ENCODE measurements at places on chromosomes 3 and 15.

GRCh38 chr15:91521996-91522395, 331.5 kb upstream of the SLCO3A1 start:
- DNase-seq: no peak

DNA sequence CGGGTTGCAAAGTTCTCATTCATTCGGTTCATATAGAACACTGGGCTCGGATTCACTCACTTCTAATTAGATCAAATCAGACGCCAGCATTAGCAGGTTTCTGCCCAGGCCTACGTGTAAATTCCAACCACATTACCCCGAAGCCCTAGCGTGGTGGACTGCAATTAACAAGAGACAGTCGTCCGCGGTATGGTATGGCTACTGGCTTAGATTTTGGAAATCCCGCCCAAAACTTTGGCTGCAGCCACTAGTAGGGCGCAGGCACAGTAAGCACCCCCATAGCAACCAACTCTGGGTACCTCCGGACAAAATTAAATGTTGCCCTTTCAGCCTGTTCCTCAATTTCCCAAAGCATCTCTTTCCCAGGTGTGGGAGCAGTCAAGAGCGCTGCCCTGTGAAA, 771 bp downstream of the RARRES1 start:
- no peak for DNase-seq

GRCh38 chr3:183313351-183313750, 60.3 kb downstream of the B3GNT5 start:
- no peak for DNase-seq

DNA sequence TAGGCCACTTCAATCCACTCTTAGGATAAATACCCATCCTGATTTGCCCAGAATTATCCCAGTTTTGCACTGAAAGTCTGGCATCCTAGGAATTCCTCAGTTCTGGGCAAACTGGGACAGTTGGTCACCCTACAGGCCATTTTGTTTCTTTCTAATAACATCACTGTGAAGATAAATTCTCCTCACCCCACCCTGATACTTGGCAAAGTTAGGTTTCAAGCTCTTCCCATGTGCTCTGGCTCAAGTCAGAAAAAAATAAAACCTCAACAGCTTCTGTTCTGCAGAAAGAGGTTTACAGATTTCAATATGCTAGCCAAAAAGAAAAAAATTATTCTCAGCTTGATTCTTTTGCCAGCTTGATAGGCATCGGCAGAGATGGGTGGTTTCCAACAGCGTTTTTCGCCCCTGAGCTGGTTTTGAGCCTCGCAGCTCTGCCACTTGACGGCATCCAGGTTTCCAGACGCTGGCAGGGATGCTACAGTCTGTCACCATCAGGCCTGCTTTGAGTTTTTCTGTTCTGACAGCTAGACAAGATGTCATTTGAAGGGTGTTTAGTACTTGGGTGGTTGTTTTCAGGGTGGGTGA, 171.4 kb downstream of the SSR3 start:
- DNase-seq: no peak

DNA sequence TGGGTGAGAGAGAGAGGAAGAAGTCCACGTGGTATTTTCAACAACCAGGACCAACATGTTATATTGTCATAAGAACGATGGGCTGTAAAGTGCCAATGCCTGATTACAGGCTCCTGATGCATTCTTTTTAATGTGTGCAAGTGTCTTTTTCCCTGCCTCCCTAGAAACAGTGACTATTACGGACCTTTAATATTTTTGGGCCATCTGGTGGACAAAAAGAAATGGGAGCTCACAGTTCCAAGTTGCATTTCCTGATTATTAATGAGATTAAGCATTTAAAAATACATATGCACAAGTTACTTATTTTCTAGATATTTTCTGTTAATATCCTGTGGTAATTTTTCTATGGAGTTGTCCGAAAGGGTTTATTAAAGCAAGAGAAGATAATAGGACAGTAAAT, 530.2 kb downstream of the NR2F2 start:
- no peak for DNase-seq

DNA sequence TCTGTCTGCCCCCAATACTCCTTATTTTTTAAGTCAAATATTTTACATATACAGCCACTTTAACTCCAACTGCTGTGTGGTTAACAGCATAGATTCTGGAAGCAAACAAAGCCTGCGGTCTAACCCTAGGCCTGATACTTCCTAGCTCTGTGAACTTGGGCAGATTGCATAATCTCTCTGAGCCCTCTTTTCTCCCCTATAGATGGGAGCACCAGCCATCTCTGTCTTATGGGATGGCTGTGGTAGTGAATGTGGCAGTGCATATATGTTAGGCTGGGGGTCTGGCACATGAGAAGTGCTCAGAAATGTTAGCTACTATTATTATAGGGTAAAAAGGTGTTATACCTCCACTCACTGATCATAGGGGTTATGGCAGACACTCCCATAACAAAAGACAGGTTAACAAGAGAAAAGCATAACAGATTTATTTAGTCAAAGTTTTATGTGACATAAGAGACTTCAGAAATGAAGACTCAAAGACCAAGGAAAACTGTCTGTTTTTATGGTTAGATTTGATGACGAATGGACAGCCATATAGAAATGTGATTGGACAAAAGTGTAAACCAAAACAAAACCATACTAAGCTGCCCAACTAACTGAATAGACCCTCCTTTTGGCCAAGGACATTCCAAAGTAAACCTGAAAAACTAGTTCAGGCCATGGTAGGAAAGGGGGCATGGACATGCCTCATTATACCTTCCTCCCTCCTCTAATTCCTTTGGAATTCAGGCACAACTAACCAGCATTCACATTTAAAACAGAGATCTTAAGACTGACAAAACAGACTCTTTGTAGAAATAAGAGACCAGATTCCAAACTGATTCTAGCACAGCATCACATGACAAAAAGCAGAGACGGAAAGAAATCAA, 53.9 kb upstream of the DAZL start:
- no peak for DNase-seq

DNA sequence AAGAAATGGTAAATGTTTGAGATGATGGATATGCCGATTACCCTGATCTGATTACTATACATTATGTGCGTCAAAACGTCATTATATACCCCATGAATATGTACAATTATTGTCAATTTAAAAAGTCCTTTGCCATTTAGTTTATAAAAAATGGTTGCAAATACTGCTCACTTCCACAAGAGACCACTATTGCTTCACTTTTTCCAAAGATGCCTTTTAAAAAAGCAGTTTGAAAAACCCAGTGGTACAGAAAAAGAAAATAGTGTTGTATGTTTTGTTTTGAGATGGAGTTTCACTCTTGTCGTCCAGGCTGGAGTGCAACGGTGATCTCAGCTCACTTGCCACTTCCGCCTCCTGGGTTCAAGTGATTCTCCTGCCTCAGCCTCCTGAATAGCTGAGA, 39.3 kb downstream of the EDEM1 start:
- DNase-seq: no peak

GRCh38 chr15:57375827-57376695, at the start of gene CGNL1:
Gene CGNL1, plus strand, starts transcription at chr15:57376505. Its CDS starts 61,495 bp downstream, at chr15:57438000.
- no peak for DNase-seq
